Stimulated activated CD4-positive, alpha-beta T cell treated with anti-CD3 and anti-CD28 coated beads, TNF-alpha, amount 100 ng/mL, for 4 hours (primary cell): ENCODE measurements at places on chromosomes 7 and 10.

DNA sequence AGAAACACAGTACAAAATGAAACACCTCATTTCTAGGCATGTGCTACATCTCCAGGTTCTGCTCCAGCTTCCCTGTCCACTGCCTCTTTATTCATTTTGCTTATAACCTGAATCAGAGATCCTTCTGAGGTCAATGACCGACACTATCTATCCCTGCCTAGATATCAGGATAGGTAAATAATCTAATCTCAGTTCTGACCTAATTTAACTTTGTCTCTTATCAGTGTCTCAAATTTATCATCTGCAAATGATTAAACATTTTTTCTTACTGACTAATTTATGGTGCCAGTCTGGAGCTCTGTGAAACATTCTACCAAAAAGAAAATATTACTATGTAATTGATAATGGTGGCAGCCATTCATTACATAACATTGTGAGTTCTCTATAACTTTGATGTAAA is 61.1 kb downstream of the SGCE start:
- no peak for DNase-seq

- no peak for DNase-seq
Observed at GRCh38 chr7:141355032-141355431, 196.2 kb upstream of the AGK start.

DNA sequence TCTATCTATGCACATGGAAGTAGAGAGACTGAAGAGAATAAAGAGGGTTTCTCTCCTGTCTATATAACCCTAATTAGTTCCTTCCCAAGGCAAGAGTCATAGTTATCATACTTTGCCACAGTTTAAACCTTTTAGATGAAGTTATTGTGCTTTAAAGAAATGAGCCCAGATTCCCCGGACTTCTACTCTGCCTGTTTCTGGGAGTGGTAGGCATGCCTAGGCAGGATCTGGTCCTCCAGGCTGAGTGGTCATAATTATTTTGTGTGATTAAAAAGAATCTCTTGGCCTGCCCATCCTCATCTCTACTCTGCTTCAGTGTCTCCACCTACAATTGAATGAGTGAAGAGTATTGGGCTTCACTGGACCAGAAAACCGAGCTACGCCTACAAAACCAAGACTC is 179.2 kb downstream of the IMMP2L start:
- no peak for DNase-seq

GRCh38 chr10:62540389-62540788 is 166.2 kb downstream of the ZNF365 start:
- no peak for DNase-seq

DNA sequence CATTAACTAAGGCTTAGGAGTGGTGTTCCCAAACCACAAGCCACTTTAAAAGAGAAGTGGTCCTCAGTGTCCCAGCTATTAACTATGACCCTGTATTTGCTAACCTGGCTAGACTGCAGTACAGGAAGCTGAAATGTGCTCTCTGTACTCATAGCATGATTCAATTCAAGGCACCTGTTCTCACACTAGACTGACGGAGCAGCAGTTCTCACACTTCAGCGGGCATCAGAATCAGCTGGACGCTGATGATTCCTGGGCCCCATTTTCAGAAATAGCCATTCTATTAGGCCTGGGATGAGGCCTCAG is 24.5 kb upstream of the MSRB2 start:
- no peak for DNase-seq

- DNase-seq, result no peak
Observed at GRCh38 chr7:155728116-155728515, 83.7 kb downstream of the RBM33 start.

DNA sequence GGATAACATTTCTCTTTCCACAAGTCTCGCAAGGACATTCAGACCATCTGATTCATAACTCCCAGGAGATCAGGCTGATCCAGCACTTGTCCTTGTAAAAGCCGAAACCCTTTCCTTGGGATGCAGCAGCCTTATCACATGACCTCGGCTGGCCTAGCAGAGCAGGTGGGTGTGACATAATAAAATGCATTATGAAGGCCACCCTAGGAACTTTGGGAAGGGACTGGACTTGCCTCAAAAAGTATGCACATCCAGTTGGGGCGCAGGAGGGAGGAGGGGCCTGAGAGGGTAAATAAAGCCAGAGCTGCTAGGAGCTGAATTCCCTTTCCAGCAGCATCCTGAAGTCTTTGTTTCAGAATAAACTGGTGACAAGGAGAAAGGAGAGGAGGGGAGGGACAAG is 260.8 kb downstream of the SNX13 start:
- DNase-seq, result no peak

DNA sequence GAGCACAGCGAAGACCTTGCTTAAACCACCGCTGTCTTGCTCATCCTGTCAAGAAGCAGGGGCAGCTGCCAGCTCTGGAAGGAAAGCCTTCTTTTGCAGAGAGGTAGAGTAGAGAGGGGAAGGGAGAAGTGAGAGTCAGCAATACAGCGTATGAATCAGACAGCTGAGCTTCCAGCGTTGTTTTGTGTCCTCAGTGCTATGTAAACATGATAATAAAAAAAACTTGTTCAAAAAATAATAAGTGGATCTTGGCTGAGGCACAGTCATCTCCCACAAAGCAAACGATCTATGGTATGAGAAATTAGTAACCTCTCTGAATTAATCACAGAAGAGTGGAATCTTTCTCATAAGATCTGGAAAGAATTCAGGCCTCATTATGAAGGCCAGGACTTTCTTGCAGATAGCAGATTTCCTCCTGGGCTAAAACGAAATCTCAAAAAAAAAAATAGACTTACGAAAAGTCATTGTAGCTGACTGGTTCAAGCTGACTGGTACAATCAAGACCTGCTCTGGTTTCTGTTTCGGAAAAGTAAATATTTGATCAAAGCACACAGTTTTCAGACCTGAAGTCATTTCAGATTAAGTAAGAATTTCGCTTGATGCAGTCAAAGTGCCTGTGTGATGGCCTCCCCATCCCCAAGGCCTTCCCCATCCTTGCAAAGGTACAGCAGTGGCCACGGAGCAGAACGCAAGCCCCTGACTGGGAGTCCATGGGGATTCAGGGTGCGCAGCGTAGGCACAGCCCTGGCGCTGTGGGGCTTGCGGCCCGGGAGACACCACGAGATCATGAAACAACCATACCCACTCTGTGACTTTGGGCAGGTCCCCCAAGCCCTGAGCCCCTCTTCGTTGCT is 29.4 kb downstream of the CHST15 start:
- DNase-seq, result no peak

- DNase-seq, result no peak
Observed at GRCh38 chr10:77773631-77774426, 136.2 kb upstream of the KCNMA1 start.

- peak; percentile 24 for DNase-seq
Observed at GRCh38 chr7:1664711-1665548, 5.1 kb upstream of the ELFN1 start.

DNA sequence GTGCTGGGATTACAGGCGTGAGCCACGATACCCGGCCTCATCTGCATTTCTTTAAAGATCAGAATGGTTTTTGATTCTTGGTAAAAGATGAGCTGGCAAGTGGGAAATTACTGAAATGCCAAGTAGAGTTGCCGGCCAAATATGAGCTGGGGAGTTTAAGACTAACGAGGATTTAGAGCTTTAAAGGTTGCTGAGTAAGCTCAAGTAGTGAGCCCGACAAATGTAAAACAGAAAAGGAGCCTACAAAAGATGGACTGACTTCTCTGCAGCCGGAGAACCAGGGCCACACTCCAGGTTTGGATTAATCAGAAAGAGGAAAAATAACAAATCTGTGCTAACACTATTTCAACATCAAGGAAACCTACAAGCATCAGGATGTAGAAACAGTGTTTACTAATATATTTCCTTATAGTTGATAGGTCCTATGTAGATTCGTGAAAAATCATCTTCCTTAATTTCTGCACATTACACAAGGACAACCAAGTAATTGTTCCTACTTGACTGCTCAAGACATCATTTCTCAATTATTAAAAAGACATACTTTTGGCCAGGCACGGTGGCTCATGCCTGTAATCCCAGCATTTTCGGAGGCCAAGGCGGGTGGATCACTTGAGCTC is 49.6 kb downstream of the MPP7 start:
- DNase-seq, result no peak

DNA sequence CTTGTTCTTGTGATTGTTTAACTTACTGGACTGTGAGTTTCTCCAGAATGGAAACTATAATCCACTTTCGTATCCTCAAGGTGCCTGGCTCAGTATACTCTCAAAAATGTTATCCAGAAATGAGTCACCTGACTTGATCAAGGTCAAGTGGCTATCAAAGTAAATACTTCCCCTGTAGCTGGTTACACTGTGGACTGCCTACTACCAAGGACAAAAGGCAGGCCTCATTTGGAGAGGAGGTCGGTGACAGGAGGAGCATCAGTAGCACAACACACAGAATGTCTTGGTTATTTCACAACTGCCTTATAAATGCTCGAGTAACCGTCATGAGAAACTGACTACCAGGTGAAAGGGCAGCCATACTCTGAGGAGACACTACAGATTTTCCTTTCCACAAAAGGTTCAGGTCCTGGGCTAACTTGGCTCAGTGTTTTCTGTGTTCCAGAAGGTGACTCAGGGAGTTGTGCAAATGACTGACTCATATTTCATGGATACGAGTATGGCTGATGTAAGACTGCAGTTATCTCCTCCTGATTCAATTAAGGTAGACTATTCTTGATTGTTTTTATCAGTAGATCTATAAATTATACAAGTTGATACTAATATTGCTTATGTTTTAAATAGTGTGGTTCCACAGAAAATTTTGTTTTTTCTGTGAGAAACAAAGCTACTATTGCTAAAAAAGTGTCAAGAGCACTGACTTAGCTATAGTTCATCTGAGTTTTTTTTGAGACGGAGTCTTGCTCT is 4.2 kb upstream of the CCNY start:
- no peak for DNase-seq

DNA sequence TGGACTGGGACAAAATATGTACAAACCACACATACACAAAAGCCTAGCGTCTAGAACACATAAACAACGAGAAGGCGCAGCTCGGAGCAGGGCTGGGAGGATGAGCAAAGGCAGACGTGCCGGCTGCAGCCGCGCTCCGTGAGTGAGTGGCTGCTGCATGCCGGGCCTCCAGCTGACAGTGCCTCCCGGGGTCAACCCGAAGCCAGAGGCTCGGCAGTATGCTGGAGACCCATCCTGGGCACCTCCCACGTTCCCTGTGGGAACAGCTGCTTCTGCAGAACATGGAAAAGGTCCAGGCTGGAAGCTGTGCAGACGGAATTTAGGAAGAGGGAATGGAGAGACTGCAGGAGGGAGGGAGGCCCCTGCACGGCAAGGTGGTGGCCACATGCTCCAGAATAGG is 3.6 kb upstream of the GPR146 start:
- no peak for DNase-seq

- no peak for DNase-seq
Observed at GRCh38 chr10:99426689-99427088, 3.7 kb downstream of the GOT1 start.

- no peak for DNase-seq
Observed at GRCh38 chr10:22997096-22997495, 69.2 kb downstream of the ARMC3 start.

GRCh38 chr7:95470452-95470851 is 15.3 kb upstream of the ASB4 start:
- no peak for DNase-seq

DNA sequence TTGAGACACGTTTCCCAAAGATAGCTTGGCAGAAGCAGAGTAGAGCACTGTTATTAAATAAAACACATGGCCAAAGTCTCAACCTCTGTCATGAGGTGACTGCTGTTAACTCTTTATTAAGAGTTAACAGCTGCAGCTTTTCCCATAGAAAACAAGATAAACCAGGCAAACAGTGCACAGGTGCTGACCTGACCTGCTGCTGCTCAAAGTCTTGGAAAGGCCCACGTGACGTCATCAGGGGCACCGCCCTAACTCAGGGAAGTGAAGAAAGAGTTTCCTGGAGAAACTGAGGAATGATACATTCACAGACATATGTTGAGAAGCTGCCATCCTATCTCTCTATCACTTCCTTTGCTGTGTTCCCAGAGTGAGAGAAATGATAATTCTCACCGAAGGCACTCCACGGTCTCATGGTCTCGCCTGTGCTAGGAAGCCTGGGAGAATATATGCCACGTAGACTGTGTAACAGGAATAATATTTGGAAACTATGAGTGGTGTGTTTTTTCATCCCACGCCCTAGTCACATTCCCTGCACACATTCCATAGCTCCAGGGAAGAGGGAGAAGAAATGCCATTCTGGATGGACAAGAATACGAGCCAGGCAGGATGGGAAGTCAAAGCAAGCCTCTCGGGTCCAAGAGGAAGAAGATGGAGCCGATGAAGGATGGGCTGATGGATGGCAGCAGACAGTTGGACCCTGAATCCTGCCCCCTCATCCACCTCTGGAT is 146.2 kb upstream of the NFE2L3 start:
- DNase-seq, result no peak

GRCh38 chr10:103855424-103855823 is at the start of gene SH3PXD2A:
Gene SH3PXD2A, minus strand, starts transcription at chr10:103855576. Its CDS starts 310 bp downstream, at chr10:103855266.
- no peak for DNase-seq

DNA sequence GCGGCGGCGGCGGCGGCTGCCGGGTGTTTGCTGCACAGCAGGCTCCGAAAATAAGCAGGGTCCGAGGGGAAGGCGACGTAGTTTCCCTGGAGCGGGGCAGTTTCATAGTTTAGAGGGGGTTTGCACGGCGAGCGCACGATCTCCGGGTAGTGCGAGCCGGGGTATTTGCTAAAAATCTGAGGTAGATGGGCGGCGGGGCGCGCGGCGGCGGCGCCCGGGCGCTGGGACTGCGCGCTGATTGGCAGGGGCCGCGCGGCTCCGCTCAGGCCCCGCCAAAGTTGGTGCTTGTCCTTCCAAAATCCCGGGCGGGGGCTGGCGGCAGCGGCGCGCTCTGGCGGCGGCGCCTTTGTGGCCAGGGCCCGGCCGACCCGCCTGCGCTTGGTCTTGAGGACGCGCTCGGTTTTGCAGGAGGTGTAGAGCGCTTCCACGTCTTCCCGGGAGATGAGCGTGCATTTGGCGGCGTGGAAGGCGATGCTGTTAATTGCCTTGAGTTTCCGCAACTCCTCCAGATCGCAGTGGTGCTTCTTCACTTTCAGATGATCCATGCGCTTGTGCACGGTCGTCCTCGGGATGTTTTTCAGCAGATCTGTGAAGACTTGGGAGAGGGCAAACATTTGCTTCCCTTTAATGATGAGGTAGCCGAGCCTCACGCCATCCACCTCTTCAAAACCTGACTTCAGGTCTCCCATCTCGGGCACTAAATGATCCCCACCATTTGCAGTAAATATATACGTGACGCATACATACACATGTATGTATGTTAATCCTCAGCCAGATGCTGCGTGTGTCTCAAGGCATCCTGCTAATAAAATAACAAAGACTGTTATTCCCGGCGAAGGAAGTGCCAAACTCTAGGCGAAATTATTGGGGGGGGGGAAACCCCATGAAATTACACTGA is 8.1 kb downstream of the SKIDA1 start:
- no peak for DNase-seq

- no peak for DNase-seq
Observed at GRCh38 chr10:124641282-124642087, 102.7 kb downstream of the FAM53B start.

GRCh38 chr10:110629680-110630191 is 14.4 kb upstream of the RBM20 start:
- DNase-seq, result no peak
